WERI-Rb-1 (cell line): ENCODE measurements at places on chromosomes 1 and 21.

DNA sequence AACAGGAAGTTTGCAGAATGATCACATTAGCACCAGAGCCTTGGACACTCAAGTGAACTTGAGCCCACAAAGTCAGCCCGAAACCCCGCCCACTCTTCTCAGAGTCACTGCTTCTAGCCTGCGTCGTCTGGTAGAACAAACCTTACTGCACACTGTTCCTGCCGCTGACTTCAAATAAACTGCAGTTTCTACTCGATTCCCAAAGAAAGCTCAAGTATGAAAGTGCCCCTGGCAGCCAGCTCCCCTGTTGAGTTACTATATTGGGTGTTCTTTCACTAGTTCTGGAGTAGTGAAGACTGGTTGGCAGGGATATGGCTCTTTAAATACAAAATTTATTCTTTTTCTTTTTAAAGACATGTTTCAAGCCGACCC, 164.7 kb downstream of the GALNT2 start:
- no peak for DNase-seq

DNA sequence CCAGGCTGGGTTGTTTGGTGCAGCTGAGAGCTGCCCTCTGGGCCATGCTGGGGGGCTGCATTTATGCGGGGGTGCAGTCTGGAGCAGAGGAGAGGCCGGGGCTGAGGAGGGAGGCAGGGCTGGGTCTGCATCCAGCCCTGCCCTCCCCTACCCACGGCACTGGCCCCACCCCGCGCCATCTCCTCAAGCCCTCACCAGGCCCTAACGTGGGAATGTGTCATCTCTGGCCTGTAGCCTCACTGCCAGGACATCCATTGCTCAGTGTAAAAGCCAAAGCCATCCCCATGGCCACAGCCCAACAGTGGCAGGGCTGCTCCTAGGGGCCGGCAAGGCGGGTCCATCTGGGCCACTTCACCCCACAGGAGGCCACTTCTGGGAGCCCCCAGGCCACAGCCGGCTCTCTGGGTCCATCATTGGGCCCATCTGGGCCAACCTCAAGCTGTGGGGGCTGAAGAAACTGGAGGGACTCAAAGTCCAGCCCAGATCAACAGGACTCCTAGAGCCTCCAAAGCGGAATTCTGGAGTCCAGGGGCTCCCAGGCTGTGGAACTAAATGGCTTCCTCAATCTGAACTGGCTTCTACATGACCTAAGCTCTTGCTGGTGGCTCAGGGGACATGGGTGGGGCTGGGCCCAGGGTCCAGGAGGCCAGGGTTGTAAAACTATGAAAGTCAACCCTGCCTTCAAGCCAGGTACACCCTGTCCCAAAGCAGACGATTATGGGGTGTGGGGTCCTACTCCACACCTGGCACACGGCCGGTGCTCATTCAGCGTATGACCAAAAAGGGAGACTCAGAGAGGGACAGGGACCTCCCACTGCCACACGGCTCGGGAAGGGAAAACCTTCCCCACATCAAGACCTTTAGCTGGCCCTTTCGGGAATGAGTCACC, 32.6 kb downstream of the RUNX3 start:
- no peak for DNase-seq

DNA sequence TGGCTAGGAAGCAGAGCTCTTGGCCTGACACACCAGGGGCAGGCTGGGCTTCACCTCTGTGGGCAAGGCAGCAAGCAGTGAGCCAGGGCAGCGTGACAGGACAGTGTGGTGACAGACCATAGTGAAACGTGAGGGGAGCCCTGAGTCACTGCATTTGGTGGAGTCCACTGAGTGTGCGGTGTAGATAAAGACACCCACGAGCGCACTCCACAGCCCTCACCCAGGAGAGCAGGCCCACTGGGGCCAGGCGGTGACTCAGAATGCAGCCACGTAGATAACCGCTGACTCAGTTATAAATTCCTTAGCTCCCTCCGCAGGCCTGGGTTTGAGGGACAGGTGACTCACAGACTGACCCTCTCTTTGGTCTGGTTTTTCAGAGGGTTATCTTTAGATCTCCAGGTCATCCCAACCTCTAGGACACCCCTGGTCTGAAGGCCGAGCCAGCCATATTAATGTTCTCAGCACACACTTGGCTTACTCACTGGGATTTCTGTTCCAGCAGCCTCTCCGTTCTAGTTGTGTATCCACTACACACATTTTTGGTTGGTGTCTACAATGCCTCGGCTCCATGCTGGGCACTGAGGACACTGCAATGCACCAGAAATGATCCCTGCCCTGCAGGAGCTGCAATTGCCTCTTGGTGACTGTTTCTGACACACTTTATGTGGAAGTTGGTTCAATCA, 90.2 kb upstream of the TSPAN2 start:
- DNase-seq, result no peak

GRCh38 chr1:229452956-229453801, 19.3 kb upstream of the ACTA1 start:
- no peak for DNase-seq

- peak; percentile 76 for DNase-seq
Observed at GRCh38 chr1:51916587-51917405, 38.3 kb upstream of the NRDC start.

- DNase-seq, result no peak
Observed at GRCh38 chr1:113027449-113027848, 45.5 kb upstream of the LRIG2 start.

GRCh38 chr1:245576323-245576722, 421.5 kb downstream of the KIF26B start:
- no peak for DNase-seq

GRCh38 chr1:7262611-7263010, 477.4 kb downstream of the CAMTA1 start:
- no peak for DNase-seq

- DNase-seq, result peak; percentile 4
Observed at GRCh38 chr21:45582128-45582527, 39.9 kb upstream of the SLC19A1 start.

- no peak for DNase-seq
Observed at GRCh38 chr1:150661156-150661555, 31.7 kb upstream of the ENSA start.

DNA sequence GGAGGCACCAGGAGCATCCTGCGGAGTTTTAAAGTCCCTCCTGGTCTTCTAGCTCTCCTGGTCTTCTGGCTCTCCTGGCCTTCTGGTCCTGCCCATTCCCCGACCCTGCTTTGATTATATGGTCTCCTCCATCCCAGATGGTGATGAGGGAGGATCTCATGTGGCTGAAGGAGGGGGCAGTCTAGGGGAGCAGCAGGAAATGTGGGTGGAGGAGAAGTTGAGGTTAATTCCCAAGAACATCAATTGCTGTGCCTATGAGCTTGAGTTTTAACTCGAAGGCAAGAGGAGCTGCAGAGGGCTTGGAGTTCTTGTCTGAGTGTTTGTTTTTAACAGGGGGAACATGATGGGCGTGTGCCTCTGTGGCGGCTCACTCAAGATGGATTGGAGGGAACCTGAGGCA, 408.8 kb downstream of the MATN1 start:
- no peak for DNase-seq

GRCh38 chr21:31974454-31974985, 101.7 kb downstream of the HUNK start:
- no peak for DNase-seq

- no peak for DNase-seq
Observed at GRCh38 chr1:189775343-189775742, 702.3 kb downstream of the BRINP3 start.

- no peak for DNase-seq
Observed at GRCh38 chr1:147110872-147111271, 61.4 kb downstream of the PRKAB2 start.

GRCh38 chr1:85454214-85454613, 10.7 kb downstream of the DDAH1 start:
- DNase-seq, result no peak

DNA sequence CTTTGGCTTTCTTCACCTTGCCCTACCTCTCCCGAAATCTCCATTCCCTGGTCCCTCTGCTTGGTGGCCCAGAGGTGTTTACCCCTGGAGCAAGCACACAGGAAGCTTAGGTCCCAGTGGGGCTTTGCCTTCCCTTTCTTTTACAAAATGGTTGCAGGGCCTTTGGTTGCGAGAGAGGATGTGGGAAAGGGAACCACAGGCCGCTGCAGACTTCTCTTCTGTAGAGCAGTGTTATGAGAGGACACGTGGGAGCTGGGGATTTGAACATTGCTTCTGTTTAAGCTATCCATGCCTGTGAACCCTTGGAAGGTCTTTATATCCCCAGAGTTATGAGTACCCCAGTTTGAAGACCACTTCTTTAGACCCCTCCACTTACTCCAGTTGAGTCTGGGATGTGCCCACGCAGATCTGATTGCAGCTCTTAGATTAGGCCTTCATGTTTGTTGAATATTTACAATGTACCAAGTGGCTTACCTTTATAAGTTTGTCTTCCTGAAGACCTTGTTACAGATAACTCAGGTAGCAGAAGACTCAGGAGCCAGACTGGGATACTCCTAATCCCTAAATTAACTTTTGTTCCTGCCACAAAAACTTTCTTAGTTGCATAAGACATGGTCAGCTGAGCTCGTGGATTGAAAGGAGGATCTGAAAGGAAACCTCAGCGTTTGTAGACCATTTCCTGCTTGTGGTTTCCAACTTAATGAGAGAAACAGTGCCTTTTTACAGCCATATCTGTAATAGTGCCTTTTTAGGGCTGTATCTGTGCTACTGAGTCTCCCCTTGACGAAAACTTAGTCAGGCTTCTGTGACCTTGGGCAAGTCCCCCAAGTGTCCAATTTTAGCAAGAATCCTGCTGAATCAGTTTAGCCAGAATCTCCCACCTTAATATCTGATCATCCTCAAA, 21.9 kb upstream of the IVNS1ABP start:
- DNase-seq, result no peak

DNA sequence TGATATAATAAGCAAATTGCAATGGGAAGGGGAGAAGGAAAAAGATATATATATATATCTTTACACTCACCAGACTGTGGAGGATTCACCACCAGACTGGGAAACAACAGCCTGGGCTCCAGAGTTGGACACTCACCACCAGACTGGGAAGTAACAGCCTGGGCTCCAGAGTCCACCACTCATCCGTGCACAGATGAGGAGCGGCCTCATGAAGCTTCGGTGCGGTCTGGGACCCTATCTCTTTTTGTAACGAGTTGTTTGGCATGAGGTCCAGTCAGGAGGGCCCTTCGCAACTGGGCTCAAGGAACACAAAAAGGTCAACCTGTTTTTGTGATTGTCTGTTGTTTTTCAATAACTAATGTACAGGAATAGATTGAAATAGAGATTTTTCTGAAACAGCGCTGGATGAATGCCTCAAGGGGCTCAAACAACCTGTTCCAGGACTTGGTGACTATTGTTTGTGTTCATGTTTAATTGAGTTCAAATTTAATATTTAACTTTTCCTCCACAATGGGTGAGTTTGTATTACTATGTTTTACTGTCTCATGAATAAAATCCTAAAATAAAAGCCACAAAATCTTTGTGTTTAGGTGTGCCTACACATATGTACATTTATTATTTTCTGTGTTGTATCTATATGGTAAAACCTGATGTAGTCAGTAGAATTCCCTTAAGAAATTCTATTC, 40.1 kb downstream of the S100A10 start:
- no peak for DNase-seq

DNA sequence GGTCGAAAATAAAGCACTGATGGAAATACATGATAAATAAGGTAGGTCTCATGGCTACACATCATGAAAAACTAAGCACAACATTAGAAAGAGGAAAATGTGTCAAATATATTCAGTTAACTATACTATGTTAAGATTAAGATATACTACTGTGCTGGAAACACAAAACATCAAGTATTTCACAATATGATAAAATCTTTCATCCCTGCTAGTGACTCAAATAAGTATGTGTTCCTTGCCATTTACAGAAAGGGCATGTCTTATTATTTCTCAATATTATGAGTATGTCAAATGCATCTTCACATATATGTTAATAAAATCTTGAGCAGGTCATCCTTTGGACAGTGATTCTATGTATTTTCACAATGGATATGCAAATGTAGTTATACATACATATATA, 1260.1 kb upstream of the ADGRL2 start:
- no peak for DNase-seq

DNA sequence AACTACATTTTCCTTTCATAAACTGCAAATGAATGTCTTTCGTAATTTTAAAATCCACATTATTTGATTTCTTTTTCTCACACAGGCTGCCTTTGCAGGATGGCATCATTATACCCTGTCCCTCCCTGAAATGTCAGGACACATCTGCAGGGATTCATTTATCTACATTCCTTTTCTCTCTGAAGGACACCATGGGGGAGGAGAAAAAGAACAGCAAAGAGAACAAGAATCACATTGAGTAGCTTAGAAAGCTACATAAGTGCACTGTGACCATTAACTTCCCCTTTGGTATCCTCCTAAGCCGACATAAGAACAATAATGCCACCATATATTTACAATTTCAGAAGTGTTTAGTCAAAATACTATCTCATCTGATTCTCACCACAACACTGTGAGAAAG, 129.5 kb downstream of the PIGK start:
- no peak for DNase-seq

GRCh38 chr21:40615505-40616376, 231.2 kb downstream of the DSCAM start:
- peak; percentile 68 for DNase-seq

DNA sequence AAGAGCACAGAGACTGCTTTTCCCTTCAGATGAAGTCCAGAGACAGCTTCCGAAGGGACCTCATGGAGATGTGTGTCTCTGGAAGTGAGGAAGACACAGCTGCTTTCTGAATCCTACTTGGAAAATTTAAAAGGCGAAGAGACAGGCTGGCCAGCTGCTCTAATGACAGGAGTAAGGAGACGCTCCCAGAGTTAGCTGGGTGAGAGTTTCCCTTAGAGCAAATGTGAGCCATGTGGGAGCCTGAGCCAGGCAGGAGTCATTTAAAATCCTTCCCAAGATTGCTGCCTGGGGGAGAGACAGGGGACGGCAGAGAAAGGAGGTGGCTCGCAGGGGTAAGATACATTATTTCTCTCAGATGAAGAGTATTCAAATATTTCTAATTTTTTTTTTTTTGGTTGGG, 53.1 kb downstream of the ZNF326 start:
- DNase-seq, result no peak

DNA sequence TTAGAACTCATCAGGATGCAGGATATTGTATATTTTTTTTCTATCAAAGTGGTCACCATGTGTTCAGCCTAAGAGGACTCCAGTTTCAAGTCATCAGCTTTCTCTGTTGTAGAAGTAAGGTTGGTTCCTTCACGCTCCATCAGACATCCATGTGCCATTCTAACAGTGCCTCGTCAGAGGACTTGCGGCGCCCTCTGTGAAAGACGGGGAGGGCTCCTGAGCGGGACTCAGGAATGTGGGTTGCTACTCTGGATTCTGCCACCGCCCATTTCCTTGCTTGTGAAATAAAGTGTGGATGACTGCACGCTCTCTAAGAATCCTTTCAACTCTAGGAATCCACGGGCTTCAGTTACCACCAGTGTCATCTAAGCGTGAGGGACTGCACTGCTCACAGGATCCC, 593.5 kb downstream of the KIF26B start:
- DNase-seq, result no peak

DNA sequence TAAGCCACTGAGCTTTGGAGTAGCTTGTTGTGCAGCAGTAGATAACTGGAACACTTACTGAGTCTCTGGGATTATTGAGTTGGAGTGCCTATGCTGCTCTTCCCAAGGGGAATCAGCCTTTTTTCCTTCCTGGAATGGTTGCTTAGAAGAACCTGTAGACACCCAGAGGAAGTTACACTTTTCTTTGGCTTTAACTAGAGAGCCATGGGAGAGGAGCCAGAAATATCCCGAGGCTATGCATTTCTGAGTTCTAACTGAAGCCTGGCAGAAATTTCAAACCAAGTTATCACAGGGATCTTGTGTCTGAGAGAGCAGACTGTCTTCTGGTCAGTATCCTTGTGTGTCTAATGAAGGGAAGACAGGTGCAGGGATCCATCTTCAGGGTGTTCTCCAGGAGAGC, 28.3 kb downstream of the LAMC1 start:
- DNase-seq, result no peak
